ENCODE measurements at places on chromosomes 1 and 21.

DNA sequence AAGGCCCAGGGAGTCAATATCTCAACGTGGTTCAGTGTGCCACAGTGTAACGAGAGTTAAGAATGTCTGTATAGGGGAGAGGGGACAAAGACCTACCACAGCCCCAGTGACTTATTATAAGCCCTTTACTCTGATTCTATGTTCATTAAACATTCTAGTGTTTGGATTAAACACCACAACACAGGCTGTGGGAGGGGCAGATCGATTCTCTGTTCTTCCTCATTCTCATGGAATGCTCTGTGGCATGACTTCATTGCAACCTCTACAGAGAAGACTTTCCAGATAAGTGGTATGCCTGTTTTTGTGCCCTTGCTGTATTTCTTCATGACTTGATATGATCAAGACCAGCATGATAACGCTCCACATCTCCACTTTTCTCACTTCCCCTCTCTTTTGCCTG lies 39.0 kb upstream of the CD5L start:
- no peak for DNase-seq

- DNase-seq: no peak
Observed at GRCh38 chr1:89831462-89832120, 10.8 kb downstream of the LRRC8D start.

GRCh38 chr1:159250638-159251216 lies 46.1 kb downstream of the ACKR1 start:
- no peak for DNase-seq

DNA sequence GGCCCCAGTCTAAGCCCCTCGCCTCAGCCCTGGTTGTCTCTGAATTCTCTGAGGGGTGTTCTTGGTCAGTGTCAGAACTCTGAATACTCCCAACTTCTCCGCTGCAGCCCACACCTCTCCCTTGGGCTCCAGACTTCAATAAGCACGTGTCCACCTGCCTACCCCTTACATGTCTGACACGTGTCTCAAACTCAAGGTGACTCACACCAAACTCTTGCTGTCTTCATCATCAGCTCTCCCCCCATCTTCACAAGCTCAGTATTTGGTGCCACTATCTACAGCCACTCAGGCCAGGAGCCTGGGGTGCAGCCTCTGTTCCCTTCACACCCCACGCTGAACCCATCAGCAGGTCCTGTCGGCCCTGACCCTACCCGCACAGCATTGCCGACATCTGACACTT lies 18.8 kb upstream of the UBXN10 start:
- DNase-seq: no peak

DNA sequence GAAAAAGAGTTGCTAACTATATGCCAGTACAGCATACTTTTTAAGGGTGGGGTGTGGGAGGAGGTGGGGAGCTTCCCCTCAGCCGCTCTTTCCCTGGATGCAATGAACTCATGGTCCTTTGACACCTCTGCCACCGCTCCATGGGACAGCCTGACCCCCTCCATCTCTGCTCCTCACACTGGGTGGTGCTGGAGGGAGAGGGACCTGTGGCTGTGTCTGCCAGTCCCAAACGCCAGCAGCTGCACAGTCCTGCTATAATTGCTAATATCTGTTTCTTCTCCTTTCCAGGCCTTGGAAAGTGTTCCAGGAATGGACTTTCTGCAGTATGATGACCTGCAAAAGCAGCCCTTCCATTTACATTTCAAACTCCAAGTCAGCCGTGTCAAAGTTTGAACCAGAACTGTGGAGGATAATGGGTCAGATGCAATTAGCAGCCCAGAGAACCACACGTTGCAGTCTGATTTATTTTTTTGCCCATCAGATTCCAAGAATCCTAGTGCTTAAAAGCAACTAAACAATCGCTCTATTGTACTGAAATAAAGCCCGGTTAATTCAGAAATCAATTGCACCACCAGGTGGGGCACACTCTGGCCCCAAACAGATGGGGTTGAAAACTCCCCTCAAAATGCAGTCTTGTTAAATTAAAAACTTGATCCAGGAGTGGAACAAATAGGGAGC lies 160.7 kb upstream of the LMO4 start:
- DNase-seq: no peak

GRCh38 chr1:12447307-12447706 lies 170.7 kb downstream of the DHRS3 start:
- no peak for DNase-seq

DNA sequence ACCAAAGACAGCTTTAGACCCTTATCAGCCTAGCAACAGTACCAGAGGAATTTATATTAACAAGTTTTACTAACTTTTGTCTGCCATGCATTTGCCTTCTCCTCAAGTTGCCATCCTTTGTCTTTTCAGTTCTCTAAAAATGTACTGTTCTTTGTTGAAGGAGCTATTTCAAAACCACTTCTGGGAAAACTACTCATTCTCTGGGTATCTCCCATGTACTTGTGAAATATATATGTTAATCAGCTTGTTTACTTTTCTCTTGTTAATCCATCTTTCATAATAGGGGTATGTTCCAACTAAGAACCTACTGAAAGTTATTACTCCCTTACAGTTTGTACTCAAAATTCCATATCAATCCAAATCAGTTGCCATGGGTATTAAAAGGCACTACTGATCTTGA lies 16.3 kb downstream of the DPYD start:
- no peak for DNase-seq

DNA sequence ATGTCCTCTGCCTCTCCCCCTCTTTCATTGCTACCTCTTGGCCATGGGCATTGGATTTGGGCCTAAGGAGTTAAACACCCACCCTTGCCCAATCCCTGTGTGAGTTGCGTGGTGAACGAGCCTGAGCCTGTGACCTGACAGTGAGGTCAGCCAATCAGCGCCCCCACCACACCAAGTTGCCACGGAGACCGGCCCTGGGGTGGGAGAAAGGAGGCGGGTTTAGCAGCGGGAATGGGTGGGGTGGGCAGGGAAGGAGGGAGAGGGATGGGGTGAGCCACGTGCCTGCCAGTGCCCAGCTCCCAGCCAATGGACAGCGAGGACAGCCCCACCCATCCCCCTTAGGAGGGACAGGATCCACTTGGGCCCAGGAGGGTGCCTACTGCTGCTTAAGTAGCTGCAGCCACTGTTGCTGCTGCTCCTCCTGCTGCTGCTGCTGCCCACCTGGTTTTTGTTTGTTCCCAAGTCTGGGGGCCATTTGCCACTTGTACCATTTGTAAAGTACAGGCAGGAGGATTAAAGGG lies 9.5 kb downstream of the ZBTB7B start:
- peak; percentile 16 for DNase-seq

DNA sequence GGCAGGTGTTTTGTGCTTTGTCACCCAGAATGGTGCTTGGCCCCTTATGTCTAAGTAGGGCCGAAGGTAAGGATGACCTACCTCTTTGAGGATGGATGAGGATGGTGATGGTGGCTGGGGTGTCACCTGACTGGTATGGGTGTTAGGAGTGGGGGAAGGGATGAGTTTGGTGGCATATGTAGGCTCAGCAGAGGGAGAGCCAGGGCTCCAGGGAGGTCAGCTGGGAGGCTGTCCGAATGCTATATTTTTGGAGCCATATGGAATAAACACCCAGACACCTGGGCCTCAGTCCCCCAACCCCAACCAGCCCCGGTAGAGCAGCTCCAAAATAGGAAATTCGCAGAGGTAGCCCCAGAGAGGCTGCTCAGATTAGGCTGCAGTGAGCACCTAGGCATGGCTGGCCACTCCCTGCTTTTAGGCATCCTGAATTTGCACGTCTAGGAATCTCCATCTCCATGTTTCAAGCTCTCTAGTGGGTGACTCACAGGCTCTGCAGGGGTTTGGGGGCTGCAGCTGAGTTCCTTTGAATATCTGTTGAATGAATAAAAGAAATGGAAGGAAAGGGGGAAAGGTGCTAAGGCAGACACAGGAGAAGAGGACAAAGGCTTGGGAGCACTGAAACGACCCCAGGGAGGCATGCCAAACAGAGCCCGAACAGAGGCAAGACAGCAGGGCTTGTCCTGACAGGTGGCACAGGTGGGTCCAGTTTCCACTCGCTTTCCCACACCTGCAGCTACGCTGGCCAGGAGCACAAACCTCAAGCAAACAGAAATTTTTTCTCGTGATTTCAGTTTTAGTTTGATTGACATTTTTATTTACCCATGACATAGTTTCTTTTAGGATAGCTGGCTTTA lies 135.3 kb upstream of the EDN2 start:
- DNase-seq: no peak

- no peak for DNase-seq
Observed at GRCh38 chr1:107523736-107524135, 382.9 kb downstream of the NTNG1 start.

DNA sequence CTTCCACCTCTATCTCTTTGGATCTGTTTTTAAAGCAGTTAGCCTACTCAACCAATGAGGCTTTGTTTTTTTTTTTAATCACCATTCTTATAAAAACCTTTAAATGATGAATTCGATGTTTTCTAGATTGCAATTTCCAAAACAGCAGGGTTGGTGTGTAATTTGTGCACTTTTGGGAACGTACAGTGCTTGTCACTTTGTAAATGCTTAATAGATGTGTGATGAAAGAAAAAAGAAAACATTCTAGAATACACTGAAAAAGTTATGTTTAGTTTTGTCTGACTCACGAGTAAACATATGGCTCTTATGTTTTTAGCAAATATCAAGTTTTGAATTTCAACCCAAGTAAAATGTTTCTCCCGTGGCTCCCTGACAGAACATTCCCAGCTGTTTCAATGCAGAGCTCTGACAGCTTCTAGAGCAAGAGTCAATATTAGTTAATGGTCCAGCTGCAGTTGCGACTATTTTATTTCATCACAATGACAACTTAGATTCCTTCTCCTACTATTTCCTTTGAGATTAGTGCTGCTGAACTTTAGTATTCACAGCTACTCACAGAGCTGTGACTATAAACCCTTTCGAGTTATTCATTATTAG lies 362.5 kb upstream of the ADAMTS5 start:
- DNase-seq: peak; percentile 61

DNA sequence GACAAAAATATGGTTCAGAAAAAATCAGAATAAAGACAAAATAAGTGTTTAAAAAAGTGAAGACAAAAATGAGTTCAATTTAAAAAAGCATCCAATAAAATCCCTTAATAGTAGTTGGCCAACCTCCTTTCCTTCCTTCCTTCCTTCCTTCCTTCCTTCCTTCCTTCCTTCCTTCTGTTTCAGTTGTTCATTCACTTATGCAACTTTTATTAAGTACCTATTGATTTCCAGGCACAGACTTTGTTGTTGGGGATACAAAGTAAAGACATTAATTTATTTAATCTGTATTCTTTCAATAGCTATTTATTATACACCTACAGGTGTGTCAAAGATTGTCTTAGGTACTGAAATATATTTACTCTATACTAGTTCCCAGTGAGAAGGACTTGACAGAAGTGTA lies 2.4 kb upstream of the LIPI start:
- no peak for DNase-seq

GRCh38 chr1:18328803-18329202 lies 151.9 kb upstream of the KLHDC7A start:
- DNase-seq: no peak

GRCh38 chr1:187516874-187517273 lies 688.1 kb downstream of the PLA2G4A start:
- no peak for DNase-seq

GRCh38 chr1:2555634-2556276 lies 416 bp upstream of the TNFRSF14 start:
- DNase-seq: no peak

- no peak for DNase-seq
Observed at GRCh38 chr1:59329412-59330053, 32.6 kb downstream of the FGGY start.
